ENCODE measurements at places on chromosomes 3 and 15.

DNA sequence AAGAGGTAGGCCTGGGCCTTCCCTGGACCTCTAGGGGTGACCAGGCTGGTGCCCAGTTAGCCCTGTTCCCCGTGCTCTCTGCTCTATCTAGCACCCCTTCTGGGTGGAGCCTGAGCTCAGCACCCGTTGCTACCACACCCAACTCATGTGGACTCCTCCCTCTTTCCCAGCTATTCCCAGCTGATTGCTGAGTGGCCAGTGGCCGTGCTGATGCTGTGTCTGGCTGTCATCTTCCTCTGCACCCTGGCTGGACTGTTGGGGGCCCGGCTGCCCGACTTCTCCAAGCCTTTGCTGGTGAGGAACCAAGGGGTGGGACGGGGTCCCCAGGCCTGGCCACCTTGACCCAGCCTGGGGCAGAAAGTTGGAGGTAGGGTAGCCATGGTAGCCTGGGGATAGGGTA, 6.2 kb downstream of the DISP2 start:
- no peak for DNase-seq

- DNase-seq: no peak
Measured at GRCh38 chr15:101293122-101293521, 1.9 kb downstream of the SNRPA1 start.

GRCh38 chr3:72386327-72387000, 461.8 kb downstream of the SHQ1 start:
- no peak for DNase-seq

GRCh38 chr3:43036621-43037423, 57.7 kb downstream of the GASK1A start:
- no peak for DNase-seq

DNA sequence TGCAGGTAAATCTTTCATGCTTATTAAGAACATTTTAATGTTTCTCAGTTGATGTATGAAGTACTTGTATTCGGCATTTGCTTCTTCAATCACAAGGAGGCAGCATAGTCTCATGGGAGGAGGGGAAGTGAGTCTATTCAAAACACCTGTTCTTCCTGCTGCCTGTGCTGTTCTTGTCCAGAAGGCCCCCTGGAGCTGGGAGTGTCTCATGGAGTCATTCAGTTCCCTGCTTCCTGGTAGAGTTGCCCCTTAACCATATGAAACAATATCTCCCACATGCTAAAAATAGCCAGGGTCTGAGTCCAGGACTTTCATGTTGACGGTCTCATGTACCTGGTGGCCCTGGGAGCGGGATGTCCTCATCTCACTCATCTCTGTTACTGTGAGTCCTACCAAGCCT, 15.5 kb upstream of the PPP1R2 start:
- DNase-seq: no peak
